NCI-H2081 (cell line): ENCODE measurements at places on chromosomes 2 and 18.

GRCh38 chr18:7608781-7609201 lies 41.7 kb downstream of the PTPRM start:
- no peak for DNase-seq

DNA sequence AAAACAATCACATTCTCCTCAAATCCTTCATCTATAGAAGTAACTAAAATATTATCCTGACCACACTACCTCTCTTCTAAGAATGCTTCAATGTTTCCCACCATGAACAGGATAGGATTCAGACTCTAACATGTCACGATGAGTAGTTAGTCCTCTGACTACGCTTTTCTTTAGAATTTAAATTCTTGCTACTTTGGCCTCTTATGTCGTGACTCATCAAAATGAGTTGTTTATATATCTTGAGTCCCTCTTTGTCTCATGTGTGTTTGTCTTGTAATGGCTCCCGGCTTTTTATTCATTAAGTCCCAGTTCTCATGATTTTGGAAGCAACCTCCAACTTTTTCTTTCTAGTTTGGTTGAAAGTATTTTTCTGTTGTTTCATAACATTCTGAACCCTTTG lies 1289.2 kb downstream of the DSC3 start:
- DNase-seq = no peak

- DNase-seq = no peak
Observed at GRCh38 chr18:59386909-59387686, 28.0 kb upstream of the LMAN1 start.

GRCh38 chr2:20501974-20502373 lies 55.1 kb downstream of the RHOB start:
- DNase-seq = no peak

- DNase-seq = no peak
Observed at GRCh38 chr18:12307701-12308385, at the start of gene TUBB6. TUBB6 (plus strand) TSS chr18:12308241; CDS start chr18:12308293, 52 bp downstream.

DNA sequence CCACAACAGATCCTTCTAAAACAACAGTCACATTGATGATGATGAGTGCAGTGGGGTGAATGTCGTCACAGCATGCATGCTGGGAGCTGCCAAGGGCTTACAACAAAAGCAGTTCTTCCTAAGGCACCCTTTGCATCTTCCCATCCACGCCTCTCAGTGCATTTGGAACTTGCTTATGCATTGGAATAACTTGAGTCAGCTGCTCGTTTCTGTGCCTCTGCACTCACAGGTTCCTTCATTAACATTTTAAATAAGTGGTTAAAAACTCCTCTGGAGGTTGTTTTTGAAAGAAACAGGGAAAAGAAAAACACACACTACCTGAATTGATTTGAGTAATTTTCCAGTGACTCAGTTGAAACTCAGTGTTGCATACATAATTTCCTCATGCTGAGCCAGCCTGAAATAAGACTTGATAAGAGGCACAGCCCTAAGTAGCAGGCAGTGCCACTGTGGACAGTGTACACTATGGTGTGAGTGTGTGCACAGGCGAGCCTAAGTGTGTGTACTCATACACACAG lies 46.8 kb upstream of the TRIM43B start:
- DNase-seq = no peak

DNA sequence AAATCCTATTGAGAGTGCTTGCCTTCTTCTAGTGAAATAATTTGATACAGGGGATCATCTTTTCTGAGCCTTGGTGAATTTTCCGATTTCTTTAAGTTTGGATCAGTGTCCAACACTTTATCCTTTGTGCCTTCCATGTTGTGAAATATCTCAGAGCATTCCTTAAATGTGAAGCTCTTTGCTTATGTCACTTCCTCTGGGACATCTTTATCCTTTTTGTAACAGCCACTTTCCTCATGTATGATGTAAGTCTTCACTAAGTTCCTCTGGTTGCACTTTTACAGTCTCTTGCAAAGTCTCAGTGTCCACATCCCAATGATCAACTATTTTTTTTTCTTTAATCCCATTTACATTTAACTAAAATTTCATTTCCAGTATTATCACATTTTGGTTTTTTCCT lies 254.2 kb downstream of the EN1 start:
- DNase-seq = no peak

DNA sequence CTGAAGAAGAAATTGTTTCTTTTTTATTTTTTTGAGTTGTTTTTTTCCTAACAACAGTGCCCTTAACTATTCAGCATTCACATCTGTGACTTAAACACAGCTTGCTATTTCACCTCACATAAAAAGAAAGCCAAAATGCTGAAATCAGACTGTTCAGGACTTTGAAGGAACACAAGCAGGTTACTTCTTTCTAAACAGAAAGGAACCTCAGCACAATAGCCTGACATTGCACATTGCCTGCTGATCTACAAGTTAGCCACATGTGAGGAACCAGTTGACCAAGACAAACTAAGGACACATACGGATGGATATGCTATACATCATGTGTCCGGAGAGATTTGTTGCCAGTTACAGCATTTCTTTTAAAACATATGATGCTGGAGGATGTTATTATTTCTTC lies 331.1 kb downstream of the FSIP2 start:
- DNase-seq = no peak

- no peak for DNase-seq
Observed at GRCh38 chr2:188596054-188596453, 304.4 kb downstream of the GULP1 start.

GRCh38 chr2:207015901-207016300 lies 76.6 kb downstream of the CPO start:
- no peak for DNase-seq

GRCh38 chr2:47437287-47437686 lies 34.3 kb downstream of the MSH2 start:
- no peak for DNase-seq
